ENCODE measurements at places on chromosomes 1 and 21. TPM values are rescaled to one million over a fixed set of nuclear protein-coding genes. Genes with fewer than 3 reads are reported as not detected.

The ESRRG gene
- 0.05 TPM for polyA plus RNA-seq

The HFM1 gene
- polyA plus RNA-seq, result not detected

The RABGAP1L gene
- polyA plus RNA-seq, result 15.9 TPM

The RNF207 gene
- polyA plus RNA-seq, result 12.0 TPM

The TSPAN1 gene
- 1.1 TPM for polyA plus RNA-seq

The APOBEC4 gene
- not detected for polyA plus RNA-seq

The OR4F16 gene
- polyA plus RNA-seq, result not detected

The KIF26B gene
- 3.0 TPM for polyA plus RNA-seq

The PLOD1 gene
- polyA plus RNA-seq, result 528 TPM

The EXTL1 gene
- polyA plus RNA-seq, result 5.0 TPM

The PALMD gene
- 0.06 TPM for polyA plus RNA-seq

The CR1L gene
- not detected for polyA plus RNA-seq

The DUSP23 gene
- polyA plus RNA-seq, result 16.0 TPM

The TMEM200B gene
- 16.3 TPM for polyA plus RNA-seq

The RBM11 gene
- polyA plus RNA-seq, result 0.26 TPM

The S100A9 gene
- not detected for polyA plus RNA-seq

The ARHGAP30 gene
- not detected for polyA plus RNA-seq

The MR1 gene
- polyA plus RNA-seq, result 25.0 TPM

The KRTAP11-1 gene
- not detected for polyA plus RNA-seq

The HUNK gene
- polyA plus RNA-seq, result 0.28 TPM
